ENCODE measurements at places on chromosomes 12 and 14. TPM values are rescaled to one million over a fixed set of nuclear protein-coding genes. Genes with fewer than 3 reads are reported as not detected.

The CARMIL3 gene
- 1.1 TPM for total RNA-seq

The NFATC4 gene
- total RNA-seq = 2.9 TPM

The FKBP3 gene
- 15.8 TPM for total RNA-seq

The RPS26 gene
- total RNA-seq = 219 TPM

The KIF26A gene
- total RNA-seq = not detected

The SDSL gene
- total RNA-seq = 6.6 TPM

The CCDC196 gene
- total RNA-seq = not detected
